ENCODE measurements at places on chromosomes 12 and 14. TPM values are rescaled to one million over a fixed set of nuclear protein-coding genes. Genes with fewer than 3 reads are reported as not detected.

The TMEM263 gene
- 10.6 TPM for total RNA-seq

The FOXA1 gene
- 27.7 TPM for total RNA-seq

The AKAP5 gene
- 0.38 TPM for total RNA-seq

The PLCZ1 gene
- total RNA-seq: not detected

The DPPA3 gene
- total RNA-seq: not detected

The TCL1B gene
- not detected for total RNA-seq

The MGAT4C gene
- total RNA-seq: not detected

The WNT5B gene
- 30.9 TPM for total RNA-seq

The PPP4R4 gene
- total RNA-seq: 0.08 TPM

The SOAT2 gene
- total RNA-seq: not detected

The KLRC1 gene
- total RNA-seq: 1.2 TPM

The DUSP6 gene
- total RNA-seq: 30.4 TPM

The SDS gene
- not detected for total RNA-seq

The ACVRL1 gene
- total RNA-seq: 2.0 TPM

The KITLG gene
- total RNA-seq: 10.4 TPM

The FAM181A gene
- not detected for total RNA-seq

The CKAP4 gene
- total RNA-seq: 58.9 TPM

The AQP6 gene
- not detected for total RNA-seq

The KCNA5 gene
- 8.2 TPM for total RNA-seq
